ENCODE measurements at places on chromosomes 4 and X.

DNA sequence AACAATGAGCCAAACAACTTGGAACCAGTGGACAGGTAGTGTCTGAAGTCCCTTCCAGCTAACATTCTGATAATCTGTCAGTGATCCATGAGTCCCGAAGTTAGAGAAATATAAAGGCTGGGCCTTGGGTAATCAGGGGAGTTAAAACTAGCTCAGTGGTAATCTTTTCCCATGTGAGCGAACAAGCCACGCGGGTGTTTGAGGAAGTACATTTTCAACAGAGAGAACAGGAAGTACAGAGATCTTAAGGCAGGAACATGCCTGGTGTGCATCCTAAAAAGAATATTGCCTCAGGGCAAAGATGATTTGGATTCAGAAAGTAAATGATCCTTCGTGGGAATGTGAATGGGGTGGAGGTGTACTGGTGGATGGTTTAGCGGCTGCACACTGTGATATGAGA, 42.9 kb downstream of the FNIP2 start:
- peaks cover 72% of the 10 kb centered on the region for H3K4me1 ChIP-seq
- peak overlapping the region; percentile 32 for H3K27ac ChIP-seq
- no peak overlapping the region for H3K4me3 ChIP-seq
- H3K36me3 ChIP-seq = no peaks in the 10 kb centered on the region
- no peaks in the 10 kb centered on the region for H3K27me3 ChIP-seq

DNA sequence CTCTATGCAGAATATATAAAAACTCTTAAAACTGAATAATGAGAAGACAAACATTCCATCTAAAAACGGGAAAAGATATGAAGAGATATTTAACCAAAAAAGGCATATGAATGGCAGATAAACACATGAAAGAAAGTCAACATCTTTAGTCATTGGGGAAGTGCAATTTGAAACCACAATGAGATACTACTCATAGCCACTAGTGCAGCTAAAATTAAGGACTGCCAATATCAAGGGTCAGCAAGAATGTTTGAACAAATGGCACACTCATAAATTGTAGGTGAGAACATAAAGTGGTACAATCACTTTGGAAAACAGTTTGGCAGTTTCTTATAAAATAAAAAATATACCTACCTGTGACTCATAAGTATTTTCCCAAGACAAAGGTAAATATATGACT, 534.9 kb upstream of the DIPK2B start:
- H3K4me3 ChIP-seq = no peak overlapping the region
- H3K27ac ChIP-seq = no peak overlapping the region
- DNase-seq = no peak
- no peaks in the 10 kb centered on the region for H3K27me3 ChIP-seq
- no peaks in the 10 kb centered on the region for H3K4me1 ChIP-seq

GRCh38 chr4:20359692-20360091, 108.0 kb downstream of the SLIT2 start:
- no peak overlapping the region for H3K4me3 ChIP-seq
- no peaks in the 10 kb centered on the region for H3K27me3 ChIP-seq
- no peak for DNase-seq
- H3K4me1 ChIP-seq = no peaks in the 10 kb centered on the region
- no peak overlapping the region for H3K27ac ChIP-seq
- H3K36me3 ChIP-seq = no peaks in the 10 kb centered on the region

- DNase-seq = no peak
- H3K4me3 ChIP-seq = no peak overlapping the region
- H3K27me3 ChIP-seq = peaks cover 7% of the 10 kb centered on the region
- H3K27ac ChIP-seq = no peak overlapping the region
- H3K4me1 ChIP-seq = no peaks in the 10 kb centered on the region
Measured at GRCh38 chr4:8647094-8647570, 54.6 kb downstream of the CPZ start.

- peak; percentile 12 for DNase-seq
- no peak overlapping the region for H3K4me3 ChIP-seq
- H3K27ac ChIP-seq = no peak overlapping the region
- H3K27me3 ChIP-seq = no peaks in the 10 kb centered on the region
- no peaks in the 10 kb centered on the region for H3K4me1 ChIP-seq
Measured at GRCh38 chr4:53732661-53733060, 141.4 kb upstream of the LNX1 start.

DNA sequence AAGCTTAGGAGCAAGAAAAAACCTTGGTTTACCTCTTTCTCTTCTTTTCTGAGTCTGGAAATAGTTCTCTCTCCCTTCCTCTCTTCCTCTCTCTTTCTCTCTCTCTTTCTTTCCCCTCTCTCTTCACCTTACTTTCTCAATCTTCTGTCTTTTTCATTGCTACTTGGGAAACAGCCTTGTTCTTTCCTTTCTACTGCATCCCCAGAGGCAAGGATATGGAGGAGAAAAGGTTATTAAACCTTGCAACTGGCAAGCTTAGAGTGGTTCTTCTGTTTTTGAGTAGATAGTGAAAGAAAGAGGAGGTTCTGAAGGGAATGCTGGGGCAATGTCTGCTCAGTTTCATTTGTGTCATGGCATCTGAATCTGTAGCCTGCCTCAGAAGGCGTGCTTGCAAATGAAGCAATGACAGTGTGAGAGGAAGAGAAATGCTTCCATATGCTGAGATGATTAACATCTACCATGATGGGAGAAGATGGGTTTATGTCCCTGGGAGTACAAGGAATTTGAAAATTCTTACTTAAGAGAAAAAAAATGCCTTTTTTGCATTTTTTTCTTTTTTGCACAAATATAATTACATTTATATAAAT, 190.6 kb downstream of the CEP135 start:
- no peak for DNase-seq
- no peaks in the 10 kb centered on the region for H3K27me3 ChIP-seq
- no peak overlapping the region for H3K27ac ChIP-seq
- H3K36me3 ChIP-seq = no peaks in the 10 kb centered on the region
- H3K4me3 ChIP-seq = no peak overlapping the region
- peaks cover 4% of the 10 kb centered on the region for H3K4me1 ChIP-seq

GRCh38 chr4:186755550-186756519, 32.2 kb upstream of the FAT1 start:
- no peak overlapping the region for H3K27ac ChIP-seq
- no peak for DNase-seq
- no peaks in the 10 kb centered on the region for H3K4me1 ChIP-seq
- no peaks in the 10 kb centered on the region for H3K36me3 ChIP-seq
- H3K4me3 ChIP-seq = no peak overlapping the region
- H3K27me3 ChIP-seq = no peaks in the 10 kb centered on the region

DNA sequence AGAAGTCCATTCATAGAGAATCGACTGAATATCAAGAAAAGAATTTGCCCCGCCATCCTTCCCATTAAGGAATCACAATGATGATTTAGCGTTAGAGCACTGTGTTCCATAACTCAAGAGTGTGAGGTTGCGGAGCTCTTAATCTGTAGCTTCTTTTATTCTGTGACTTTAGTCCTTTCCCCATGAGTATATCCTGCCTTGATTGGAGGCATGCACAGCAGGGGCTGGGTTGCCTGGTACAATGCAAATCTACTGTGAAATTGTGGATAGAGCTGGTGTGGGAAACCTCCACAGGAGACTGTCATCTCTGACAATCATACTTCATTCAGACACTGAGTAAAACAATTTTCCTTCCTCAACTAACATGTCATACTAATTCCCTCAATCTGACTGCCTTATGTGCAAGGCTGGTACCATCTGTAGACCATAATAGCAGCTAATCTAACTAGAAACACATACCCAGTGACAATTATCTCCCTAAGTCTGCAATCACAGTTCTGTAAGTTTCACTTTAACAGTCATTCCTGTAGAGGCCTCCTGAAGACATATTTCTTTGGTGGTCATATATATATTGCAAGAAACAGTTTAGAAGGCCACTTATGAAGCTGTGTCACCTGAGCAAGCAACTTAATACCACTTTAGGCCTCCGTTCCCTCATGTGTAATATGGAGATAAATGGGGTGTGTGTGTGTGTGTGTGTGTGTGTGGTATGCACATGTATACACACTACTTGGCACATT, 355.2 kb upstream of the FAM241A start:
- no peak for DNase-seq
- H3K4me3 ChIP-seq = no peak overlapping the region
- no peaks in the 10 kb centered on the region for H3K36me3 ChIP-seq
- H3K27ac ChIP-seq = no peak overlapping the region

DNA sequence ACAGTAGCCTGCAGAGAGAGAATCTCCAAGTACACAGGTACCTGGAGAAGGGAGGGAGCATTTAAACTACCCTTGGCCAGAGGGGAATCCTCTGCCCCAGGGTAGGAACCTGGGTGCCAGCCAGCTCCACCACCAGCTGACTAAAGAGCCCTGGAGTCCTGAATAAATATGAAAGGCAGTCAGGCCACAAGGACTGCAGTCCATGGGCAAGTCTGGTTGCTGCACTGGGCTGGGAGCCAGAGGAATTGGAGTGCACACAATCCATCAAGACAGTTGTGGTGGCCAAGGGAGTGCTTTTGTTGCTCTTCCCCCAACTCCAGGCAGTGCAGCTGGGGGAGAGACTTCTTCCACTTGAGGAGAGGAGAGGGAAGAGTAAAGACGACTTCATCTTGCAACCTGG, 172.5 kb downstream of the HNRNPD start:
- no peak overlapping the region for H3K27ac ChIP-seq
- no peaks in the 10 kb centered on the region for H3K4me1 ChIP-seq
- no peak for DNase-seq
- no peaks in the 10 kb centered on the region for H3K27me3 ChIP-seq
- H3K4me3 ChIP-seq = no peak overlapping the region

DNA sequence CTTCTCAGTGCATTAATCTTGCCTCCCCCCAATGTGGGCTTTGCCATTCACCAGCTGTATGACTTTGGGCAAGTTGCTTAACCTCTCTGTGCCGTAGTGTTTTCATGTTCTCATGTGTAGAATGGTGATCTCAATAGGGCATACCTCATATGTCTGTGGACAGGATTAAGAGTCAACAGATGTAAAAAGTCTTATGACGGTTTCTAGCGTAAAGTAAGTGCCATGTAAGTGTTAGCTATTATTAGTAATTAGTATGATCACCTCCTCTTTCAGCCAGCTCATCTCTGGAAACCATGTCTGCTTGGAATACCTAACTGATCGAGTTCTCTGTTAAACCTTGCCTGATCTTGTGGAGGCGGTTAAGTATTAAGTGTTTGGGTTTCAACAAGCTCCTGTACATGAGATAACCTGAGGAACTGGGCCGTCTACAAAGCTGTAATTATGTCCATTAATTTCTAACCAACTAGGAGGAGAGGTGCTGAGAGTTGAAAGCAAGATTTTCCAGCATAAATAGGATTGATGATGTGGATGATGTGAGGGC, 66.3 kb downstream of the TSC22D3 start:
- DNase-seq = no peak
- H3K36me3 ChIP-seq = no peaks in the 10 kb centered on the region
- H3K27ac ChIP-seq = no peak overlapping the region
- no peak overlapping the region for H3K4me3 ChIP-seq
- peaks cover 18% of the 10 kb centered on the region for H3K4me1 ChIP-seq
- H3K27me3 ChIP-seq = no peaks in the 10 kb centered on the region

- peaks cover 8% of the 10 kb centered on the region for H3K4me1 ChIP-seq
- H3K4me3 ChIP-seq = peak overlapping the region; percentile 56
- peak; percentile 26 for DNase-seq
Measured at GRCh38 chrX:140764401-140764919, 54.9 kb downstream of the LINC00632 start.

- DNase-seq = no peak
- no peaks in the 10 kb centered on the region for H3K36me3 ChIP-seq
- H3K27me3 ChIP-seq = no peaks in the 10 kb centered on the region
- no peak overlapping the region for H3K4me3 ChIP-seq
- no peaks in the 10 kb centered on the region for H3K4me1 ChIP-seq
- H3K27ac ChIP-seq = no peak overlapping the region
Measured at GRCh38 chrX:53476371-53476770, 42.2 kb upstream of the HSD17B10 start.

DNA sequence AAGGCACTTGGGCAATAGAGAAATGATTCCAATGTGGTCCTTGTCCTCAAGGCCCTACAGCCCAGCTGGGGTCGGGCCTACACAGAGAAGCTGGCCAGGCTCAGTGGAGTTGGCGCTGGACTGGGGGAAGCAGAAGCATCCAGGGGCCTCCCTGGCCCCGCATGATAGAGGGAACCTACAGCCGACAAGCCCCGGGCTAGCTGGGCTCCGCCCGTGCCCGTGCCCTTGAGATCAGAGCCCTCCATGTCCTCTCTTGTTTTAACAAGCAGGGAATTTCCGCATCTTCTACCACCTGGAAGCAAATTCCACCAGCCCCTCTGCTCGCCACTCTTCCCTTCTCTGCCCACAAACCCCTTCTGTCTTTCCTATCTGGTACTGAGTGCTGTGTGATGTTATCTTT, 31.6 kb downstream of the CYTL1 start:
- H3K27ac ChIP-seq = no peak overlapping the region
- H3K36me3 ChIP-seq = no peaks in the 10 kb centered on the region
- no peak overlapping the region for H3K4me3 ChIP-seq
- no peaks in the 10 kb centered on the region for H3K4me1 ChIP-seq

DNA sequence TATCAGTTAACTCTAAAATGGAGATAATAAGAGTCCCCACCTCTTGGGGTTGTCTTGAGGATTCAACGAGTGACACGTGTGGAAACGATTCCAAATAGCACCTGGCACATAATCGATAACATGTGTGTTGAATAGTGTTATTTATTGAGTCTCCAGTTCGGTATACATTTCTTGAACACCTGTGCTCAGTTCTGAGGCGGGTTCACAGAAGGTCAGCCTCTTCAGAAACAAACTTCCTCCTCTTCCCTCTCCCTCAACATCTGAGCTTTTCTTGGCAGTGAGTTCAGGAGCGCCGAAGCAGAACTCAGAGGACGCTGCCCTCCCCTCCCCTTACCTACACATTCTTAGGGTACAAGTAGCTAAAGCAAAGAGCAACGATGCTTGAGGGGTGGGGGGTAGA, 934 bp downstream of the PDHA1 start:
- no peaks in the 10 kb centered on the region for H3K27me3 ChIP-seq
- H3K4me3 ChIP-seq = peak overlapping the region; percentile 72
- H3K27ac ChIP-seq = no peak overlapping the region
- H3K4me1 ChIP-seq = peaks cover 16% of the 10 kb centered on the region

GRCh38 chr4:183729430-183730328, 70.6 kb downstream of the TRAPPC11 start:
- H3K36me3 ChIP-seq = no peaks in the 10 kb centered on the region
- H3K4me1 ChIP-seq = no peaks in the 10 kb centered on the region
- H3K27ac ChIP-seq = no peak overlapping the region
- no peaks in the 10 kb centered on the region for H3K27me3 ChIP-seq
- no peak overlapping the region for H3K4me3 ChIP-seq
